Stimulated activated CD4-positive, alpha-beta T cell treated with anti-CD3 and anti-CD28 coated beads, Interleukin-1b, Interleukin-23, amount 100 ng/mL, for 1 hour (primary cell): ENCODE measurements at places on chromosomes 3 and 15.

GRCh38 chr15:62649793-62650420 lies 392.6 kb upstream of the TPM1 start:
- DNase-seq = no peak

DNA sequence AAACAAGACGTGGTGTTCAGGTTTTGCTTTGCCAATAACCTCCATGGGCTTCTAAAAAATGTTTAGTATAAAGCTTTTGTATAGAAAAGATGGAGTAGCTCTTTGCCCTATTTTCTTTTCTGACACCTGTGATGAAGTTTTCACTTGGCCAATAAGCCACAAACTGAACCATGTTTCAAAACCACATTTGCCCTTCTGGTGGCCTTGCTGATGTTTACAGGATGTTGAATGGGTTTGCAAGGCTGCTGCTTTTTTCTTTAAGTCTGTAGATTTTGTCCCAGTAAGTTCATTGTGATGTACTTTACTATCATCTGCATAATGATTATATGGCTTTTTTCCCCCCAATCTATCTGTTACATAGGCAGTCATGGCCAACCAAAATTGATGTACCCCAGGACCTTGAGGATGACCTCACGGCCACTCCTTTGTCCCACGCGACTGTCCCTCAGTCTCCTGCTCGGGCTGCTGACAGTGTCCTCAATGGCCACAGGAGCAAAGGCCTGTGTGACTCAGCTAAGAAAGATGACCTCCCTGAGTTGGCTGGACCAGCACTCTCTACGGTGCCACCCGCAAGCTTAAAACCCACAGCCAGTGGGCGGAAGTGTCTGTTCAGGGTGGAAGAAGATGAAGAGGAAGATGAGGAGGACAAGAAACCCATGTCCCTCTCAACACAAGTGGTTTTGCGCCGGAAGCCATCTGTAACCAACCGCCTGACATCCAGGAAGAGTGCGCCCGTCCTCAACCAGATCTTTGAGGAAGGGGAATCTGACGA lies 60.8 kb downstream of the SNRK start:
- DNase-seq = no peak

- DNase-seq = no peak
Observed at GRCh38 chr3:138888560-138888959, 53.8 kb upstream of the PIK3CB start.

GRCh38 chr3:55405436-55405835 lies 81.7 kb downstream of the WNT5A start:
- no peak for DNase-seq

- no peak for DNase-seq
Observed at GRCh38 chr3:115227461-115227860, 80.4 kb upstream of the ZBTB20 start.

DNA sequence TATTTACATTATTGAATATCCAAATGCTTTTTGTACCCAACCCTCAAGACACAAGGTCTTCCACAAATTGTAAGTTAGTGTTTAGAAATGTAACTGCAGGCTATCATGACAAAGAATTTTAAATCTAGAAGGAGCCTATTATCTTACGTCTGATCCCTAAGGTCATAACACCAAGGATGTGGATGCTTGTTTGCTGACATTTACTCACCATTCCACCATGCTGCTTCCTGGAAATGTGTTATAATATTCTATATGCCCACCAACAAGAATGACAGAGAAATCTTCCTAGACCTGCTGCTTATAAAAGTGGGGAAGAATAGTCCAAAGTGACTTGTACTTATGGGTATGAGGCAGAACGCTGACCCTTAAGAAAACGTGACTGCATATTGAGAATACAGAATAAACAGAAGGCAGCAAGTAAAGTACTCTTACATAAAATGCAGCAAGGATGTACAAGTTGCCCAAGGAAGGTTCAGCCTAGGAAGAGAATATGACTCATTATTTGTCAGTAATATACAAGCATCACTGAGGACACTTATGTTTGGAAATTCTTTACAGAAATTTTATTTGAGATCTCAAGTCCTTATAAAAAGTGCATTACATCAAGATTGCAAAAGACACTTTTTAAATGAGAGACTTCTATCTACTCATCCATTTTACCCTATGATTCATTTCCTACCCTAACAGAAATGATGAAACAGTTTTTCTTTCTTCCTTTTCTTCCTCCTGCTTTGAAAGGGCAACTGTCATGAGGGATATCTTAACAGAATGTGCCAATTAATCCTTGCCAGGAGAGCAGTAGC lies 59.6 kb downstream of the ESYT3 start:
- no peak for DNase-seq

GRCh38 chr15:85756411-85757072 lies 38.2 kb downstream of the KLHL25 start:
- no peak for DNase-seq

DNA sequence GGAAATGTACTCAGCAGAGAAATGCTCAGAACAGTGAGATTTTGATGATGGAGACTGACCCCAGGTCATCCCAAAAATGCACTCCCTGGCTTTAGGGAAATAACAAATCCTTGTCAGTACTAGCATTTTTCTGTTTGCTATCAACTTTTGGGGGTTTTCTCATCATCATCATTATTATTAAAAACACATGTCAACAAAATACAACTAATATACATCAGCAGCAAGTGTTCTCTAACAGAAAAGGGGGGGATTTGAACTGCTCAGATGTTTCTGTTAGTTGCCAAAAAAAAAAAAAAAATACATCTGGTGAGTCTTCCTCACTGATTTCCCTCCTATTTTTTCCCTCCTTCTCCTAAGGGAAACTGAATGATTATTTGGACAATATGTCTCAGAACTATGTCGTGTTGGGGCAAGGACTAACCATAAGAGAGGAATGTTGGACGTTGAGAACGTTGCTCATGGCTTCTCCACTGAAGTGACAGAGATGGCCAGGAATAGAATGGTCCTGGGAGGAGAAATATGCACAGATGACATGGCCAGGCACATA lies 230.0 kb upstream of the MCTP2 start:
- DNase-seq = no peak

GRCh38 chr3:124886168-124887056 lies 753 bp downstream of the ITGB5 start:
- DNase-seq = no peak

DNA sequence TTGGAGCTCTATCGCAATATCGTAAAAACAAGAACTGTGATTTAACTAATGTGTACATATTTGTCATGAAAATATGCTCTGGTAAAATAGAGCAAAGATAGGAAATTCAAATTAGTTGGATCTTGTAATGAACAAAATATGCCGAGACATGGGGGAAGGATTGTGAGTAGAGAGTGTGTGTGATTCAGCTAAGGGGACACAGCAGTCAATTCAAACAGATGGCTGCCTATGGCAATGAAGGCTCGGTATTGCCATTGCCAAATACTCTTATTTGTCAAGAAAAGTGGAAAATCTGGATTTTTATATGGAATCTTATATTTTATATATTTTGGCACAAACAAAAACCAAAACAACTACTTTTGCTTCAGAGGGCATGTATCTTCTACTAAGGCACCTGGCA lies 227.3 kb upstream of the BCHE start:
- no peak for DNase-seq

- no peak for DNase-seq
Observed at GRCh38 chr15:57079446-57079845, 161.0 kb downstream of the TCF12 start.

GRCh38 chr3:3027976-3028567 lies 82.1 kb downstream of the IL5RA start:
- no peak for DNase-seq
